Stimulated activated CD4-positive, alpha-beta T cell treated with anti-CD3 and anti-CD28 coated beads, Interleukin-4, amount 100 ng/mL, for 4 hours (primary cell): ENCODE measurements at places on chromosomes 5 and 9.

DNA sequence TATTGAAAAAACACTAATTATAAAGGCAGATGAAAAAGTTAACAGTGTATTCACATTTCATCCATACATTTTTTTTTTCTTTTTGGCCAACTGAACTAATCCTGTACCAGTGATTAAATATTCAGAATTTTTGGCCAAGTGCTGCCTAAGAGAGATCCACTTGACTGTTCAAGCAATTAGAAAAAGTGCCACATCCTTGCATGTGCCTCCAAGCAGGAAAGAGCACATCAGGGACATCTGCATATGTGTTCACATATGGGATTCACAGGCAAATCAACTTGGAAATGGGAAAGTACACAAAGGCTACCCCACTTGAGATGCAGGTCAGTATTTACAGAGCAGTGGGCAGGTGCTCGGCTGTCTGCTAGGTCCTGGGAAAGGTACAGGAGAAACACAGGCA, 163.3 kb upstream of the LHFPL2 start:
- DNase-seq = no peak

GRCh38 chr9:136960212-136960937, 8.3 kb downstream of the LCN12 start:
- DNase-seq = no peak

GRCh38 chr9:14251154-14252071, 62.5 kb downstream of the NFIB start:
- no peak for DNase-seq

DNA sequence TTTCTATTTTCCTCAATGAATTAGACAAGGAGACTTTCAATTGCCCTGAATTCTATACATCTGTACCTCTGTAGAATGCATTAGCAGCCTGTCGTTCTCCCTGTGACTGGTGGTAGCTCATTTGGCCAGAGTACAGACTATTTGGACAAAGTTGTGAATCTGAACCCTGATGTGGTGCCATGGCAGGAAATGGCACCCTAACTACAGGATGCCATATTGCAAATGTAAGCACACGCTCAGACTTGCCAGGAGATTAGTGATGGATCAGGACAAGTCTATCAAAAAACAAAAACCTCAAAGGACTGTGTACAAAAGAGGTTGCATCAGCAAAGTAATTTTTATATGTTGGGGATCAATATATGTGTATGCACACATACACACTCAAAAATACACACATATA, 58.3 kb downstream of the SVEP1 start:
- DNase-seq = no peak

DNA sequence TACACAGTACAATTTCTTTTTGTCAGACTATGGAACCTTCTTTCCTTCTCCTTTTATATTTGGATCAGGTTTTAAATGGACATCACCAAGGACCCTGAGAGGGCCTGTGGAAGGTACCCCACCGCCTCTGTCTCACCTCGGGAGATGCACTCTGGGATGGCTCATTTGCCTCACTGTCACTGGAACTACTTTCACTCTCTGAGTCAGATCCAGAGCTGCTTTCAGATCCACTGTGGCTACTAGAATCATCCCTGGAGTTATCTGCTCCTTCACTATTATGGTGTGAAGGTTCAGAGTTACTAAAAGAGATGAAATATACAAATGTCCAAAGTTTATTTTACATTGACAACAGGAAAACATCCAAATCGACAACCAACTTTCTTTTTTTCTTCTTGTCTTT, 24.6 kb downstream of the LEAP2 start:
- no peak for DNase-seq

DNA sequence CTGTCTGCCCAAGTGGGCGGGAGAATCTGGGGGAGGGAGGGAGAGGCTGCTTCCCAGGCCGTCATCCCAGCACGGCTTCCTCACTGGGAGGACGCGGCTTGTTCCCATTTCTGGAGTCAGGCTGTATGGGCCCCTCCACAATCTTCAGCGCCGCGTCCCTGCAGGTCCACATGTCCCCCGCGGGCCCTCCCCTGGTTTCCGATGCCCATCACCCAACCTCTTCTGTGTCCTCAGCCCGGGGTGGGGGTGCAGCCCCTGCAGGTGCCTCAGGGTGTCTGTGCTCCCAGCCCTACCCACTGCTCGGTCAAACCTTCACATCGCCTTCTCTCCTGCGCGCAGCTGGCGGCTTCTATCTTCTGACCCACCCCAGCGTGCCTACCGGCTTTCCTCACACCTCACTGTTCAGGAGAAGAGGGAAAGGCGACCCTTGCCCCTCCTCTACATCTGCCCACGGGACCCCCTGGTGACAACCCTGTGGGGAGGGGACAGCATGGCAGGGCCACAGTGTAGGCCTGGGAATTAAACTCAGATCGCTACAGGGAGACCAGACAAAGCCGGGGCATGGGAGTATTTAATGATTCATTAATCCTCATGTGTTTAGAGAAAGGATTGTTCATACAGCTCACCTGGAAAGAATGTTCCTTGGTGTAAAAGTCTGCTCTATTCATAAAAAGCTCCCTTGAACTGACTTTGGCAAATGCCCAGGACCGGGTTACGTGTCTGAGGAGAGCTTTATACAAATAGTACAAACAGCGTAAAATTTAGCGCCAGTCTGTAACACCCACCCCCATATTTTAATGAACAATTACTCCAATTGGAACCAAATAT, 145.1 kb downstream of the IRX1 start:
- DNase-seq = no peak

- no peak for DNase-seq
Measured at GRCh38 chr5:170168797-170169196, 63.1 kb downstream of the FOXI1 start.

DNA sequence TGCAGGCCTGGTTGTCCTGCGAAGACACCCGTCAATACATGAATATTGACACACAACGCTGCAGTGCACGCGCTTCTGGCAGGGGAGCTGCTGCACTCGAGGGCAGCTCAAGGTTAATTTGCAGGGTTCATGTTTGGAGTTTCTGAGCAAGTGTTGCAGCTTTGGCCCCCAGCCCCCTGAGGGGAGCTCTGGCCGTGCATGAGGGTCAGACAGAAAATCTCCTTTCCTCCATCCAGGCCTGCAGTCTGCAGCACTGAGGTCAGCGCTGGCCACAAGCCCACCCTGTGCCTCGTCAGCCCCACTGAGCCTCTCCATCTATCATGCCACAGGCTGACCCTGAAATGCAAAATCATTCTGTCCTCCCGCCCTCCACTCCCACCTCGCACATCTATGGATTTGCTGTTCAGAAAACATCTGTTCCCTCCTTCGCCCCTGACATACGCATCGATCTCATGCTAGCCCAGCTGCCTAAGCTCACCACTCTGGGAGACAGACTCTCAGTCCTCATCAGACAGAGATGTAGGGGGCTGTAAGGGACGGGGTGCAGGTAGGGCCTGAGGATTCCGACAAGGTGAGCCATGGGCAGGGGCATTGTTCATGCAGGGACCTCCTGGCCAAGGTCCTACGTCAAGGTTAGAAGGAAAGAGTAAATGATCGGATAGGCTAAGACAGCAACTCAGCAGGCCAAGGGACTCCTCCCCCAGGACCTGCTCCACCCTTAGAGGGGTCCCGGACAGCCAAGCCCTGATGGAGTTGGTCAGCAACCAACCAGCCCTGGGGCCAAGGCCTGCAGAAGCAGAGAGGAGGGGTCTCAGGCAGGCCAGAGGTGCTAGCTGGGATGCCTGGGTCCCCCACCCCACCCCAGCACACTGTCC, 125.1 kb downstream of the KCNIP1 start:
- no peak for DNase-seq

DNA sequence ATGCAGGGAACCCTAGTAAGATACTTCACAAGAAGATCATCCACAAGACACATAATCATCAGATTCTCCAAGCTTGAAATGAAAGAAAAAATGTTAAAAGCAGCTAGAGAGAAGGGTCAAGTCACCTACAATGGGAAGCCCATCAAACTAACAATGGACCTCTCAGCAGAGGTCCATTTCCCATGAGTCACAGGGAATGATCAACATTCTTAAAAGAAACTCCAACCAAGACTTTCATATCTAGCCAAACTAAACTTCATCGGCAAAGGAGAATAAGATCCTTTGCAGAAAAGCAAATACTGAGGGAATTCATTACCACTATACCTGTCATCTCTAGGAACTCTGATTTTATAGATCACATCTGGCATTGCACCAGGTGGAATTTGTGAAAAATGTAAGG, 52.9 kb upstream of the SPATA31E1 start:
- no peak for DNase-seq

GRCh38 chr5:98108497-98108896, 665.0 kb upstream of the RGMB start:
- DNase-seq = no peak

- no peak for DNase-seq
Measured at GRCh38 chr9:93670208-93671019, 94.0 kb downstream of the PHF2 start.

DNA sequence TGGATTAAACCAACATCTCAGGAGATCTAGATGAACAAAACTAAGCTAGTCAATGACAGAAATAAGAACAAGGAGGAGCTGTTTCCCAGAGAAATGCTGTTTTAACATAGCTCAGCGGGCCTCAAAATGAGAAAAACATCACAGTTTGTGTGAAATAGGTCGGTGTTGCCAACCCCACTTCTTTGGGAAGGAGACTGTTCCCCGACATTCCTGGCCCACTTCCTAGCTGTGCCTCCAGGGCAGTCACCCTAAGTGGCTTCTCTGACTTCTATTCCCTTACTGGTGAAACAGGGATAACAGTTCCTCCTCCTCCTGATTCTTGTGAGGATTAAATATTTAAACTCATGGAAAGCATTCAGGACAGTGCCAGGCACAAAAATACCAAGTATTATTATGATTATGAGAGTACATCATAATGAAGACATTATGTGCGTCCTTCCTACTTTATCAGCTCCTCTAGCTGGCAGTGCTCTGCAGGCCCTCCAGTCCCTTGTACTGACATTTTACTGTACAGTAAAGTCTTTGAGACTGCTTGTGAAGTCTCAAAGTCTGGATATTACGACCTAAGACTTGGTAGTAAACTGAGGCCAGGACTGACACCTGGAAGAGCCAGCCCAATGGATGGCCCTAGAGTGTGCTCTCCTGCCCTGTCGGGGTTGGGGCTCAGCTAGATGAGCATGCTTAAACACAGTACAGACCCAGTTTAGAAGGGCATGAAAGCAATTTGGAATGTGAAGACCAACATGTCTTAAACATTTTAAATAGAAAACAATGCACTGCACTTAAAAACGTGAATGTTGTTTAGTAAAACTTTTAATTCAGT, 7.3 kb downstream of the ISCA1 start:
- no peak for DNase-seq

DNA sequence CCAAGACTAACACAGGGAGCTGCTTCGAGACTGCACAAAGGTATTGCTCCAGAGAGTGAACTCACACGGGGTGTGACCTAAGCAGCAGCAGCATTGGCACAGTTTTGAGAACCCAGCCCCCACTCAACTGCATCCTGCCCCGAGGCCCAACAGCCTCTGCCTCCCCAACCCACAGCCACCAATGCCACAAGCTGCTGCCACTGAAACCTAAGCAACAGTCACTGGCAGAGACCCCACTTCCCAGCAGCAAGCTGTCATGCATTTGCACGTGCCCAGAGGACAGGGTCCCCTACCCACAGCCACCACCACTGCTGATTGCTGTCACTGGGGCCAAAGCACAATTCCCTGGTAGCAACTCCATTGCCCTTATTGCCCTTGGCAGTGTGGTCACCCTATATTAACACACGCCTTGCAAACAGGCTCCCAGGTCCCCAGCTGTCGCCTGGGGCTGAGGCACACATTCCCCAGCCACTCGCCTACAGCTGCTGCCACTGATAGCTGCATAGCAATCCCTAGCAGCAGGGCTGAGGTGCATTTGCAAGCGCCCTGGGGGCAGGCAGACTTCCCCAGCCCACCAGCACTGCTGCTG, 141.0 kb downstream of the AGTPBP1 start:
- DNase-seq = no peak

GRCh38 chr5:88785746-88786565, 97.0 kb downstream of the MEF2C start:
- DNase-seq = no peak

GRCh38 chr5:143155455-143155854, 248.0 kb downstream of the NR3C1 start:
- no peak for DNase-seq
